ENCODE measurements at places on chromosomes 5 and 9. TPM values are rescaled to one million over a fixed set of nuclear protein-coding genes. Genes with fewer than 3 reads are reported as not detected.

The GARIN3 gene
- total RNA-seq: not detected

The NR5A1 gene
- not detected for total RNA-seq

The SLCO4C1 gene
- 0.42 TPM for total RNA-seq

The ZNF879 gene
- 5.0 TPM for total RNA-seq

The CORO2A gene
- 8.2 TPM for total RNA-seq

The UAP1L1 gene
- total RNA-seq: 21.9 TPM

The HMHB1 gene
- not detected for total RNA-seq

The GDNF gene
- not detected for total RNA-seq

Measured in activated CD4-positive, alpha-beta T cell treated with anti-CD3 and anti-CD28 coated beads, Interleukin-2, amount 10 ng/mL, durations not matched to agents 7 days and 5 days (primary cell).